ENCODE measurements at places on chromosomes 5 and 9.
A peak's percentile ranks its signal among the peaks of the same experiment; 100 is the strongest.

DNA sequence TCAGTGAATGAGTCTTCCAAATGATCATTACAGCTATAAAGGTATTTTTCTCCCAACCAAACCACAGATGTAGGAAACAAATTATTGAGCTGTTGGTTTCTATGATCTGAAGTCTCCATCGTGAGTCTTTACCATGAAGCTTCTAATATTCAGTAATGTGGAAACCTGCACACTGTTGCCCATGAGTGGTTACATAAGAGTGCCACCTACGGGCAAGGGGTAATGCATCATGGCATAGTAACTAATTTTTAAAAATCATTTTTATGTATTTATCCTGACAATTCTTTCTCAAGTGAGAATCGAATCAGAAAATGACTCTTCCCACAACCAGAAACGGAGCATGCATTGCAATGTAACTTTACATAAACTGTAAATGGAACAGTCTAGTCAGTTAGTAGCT, 282.5 kb upstream of the SMARCA2 start:
- DNase-seq, result no peak

DNA sequence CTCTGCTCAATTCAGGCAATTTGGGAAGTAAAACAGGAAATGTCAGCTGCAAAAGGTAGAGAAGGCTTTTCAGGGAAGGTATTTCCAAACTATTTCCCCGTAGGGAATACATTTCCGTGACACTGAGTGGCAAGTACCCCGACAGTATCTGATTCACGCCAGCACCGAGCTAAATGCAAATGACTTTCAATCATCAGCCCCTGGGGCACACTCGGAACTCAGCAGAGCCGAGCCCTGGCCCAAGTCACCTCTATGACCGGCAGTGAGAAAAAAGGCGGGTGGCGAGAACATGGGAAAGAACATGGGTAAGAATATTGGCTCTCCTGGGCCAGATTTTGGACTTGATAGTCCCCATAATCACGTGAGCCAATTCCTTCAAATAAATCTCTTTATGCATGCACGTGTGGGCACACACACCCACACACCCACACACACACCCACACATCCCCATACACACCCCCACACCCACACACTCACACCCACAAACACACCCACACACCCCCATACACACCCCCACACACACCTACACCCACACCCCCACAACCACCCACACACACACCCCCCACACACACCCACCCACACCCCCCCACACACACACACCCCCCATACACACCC, 43.0 kb downstream of the COL23A1 start:
- no peak for DNase-seq

DNA sequence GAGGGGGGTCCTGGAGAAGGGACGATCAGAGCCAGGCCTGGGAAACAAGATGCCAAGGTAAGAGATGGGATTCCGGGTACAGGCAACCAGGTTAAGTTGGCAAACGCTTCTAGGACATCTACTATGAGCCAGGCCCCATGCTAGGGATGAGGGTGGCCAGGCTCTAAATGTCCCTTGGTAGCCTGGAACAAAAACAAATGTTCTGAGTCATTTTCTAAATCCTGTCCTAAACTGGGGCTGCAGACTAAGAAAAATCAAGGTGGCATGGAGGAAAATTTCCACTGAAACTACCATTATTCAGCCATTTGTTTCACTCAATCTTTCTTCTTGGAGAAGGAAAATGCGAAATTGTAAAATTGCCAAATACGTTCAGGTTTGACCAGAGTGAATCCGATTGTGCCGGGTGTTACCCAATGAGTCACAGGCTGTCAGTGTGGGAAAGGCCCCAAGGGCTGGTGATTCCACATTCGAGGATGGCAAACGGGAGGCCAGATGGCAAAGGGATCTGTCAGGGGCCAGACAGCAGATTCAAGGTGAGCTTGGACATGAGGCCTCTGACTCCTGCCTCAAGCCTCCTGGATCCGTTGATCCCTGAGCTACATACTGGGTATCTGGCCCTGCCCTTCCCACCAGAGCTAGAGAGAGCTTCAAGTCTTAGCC, 57.6 kb downstream of the PAX5 start:
- DNase-seq, result no peak

- DNase-seq, result no peak
These were observed 335.3 kb upstream of the ADAMTS16 start for GRCh38 chr5:4804691-4805360.

- DNase-seq, result no peak
These were observed 46.3 kb upstream of the JMY start for GRCh38 chr5:79189439-79190234.

DNA sequence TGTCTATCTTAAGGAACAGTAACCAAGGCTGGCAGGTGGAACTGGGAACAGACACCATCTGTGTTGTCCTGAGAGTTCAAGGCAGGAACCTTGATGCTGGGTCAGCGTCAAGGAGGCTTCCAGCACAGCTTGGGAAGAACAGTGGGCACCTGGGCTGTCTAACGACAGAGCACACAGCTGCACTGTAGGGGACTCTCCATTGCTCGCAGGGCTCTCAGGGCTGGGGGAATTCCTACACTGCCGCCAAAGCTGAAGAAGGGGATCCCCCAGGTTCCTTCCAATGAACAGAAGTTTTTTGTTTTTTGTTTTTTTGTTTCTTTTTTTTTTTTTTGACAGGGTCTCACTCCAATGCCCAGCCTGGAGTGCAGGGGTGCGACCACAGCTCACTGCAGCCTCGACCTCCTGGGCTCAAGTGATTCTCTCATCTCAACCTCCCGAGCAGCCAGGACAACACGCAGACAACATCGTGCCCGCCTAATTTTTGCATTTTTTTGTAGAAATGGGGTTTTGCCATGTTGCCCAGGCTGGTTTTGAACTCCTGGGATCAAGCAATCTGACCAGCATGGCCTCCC, 81.9 kb downstream of the PTPN3 start:
- no peak for DNase-seq

DNA sequence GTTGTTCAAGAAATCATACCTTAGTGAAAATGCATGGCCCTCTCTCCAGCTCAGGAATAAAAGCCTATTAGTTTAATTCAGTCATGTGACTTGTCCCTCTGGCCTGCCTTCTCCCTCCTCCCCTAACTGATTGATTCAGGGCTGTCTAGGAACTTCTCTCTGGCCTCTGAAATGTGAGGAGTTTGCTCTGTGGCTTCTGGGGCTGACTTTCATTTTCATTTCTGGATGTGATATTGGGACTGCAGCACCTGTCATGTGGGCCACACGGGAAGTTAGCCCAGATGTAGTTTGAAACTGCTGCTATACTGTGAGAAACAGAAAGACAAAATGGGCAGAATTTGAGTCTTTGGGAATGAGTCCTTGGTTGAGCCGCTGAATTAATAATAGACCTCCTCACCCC, 44.8 kb downstream of the PARP8 start:
- peak; percentile 61 for DNase-seq

DNA sequence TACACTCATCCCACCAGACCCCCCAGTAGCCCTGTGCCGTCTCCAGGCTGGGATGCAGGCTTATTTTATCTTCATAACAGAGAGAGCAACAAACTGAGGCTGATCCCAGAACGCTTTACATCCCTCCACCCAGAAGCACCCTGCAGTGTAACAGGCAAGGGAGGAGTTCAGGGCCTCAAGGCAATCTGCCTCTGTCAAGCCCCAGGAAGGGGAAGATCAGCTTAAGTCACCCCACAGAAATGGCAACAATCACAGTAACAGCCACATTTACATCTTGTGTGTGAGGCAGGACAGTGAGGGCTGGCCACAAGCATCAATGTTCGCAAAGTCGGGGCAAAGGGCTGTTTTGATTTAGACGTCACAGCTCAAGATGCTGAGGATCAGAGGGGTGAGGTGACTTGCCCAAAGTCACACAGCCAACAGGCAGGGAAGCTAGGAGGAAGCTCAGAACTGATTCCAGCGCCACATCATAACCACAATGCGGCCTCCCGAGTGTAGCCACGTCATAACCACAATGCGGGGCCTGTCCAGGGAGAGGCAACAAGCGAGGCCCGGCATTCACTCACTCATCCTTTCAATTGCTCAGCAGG, 14.4 kb downstream of the STK10 start:
- peak; percentile 69 for DNase-seq

DNA sequence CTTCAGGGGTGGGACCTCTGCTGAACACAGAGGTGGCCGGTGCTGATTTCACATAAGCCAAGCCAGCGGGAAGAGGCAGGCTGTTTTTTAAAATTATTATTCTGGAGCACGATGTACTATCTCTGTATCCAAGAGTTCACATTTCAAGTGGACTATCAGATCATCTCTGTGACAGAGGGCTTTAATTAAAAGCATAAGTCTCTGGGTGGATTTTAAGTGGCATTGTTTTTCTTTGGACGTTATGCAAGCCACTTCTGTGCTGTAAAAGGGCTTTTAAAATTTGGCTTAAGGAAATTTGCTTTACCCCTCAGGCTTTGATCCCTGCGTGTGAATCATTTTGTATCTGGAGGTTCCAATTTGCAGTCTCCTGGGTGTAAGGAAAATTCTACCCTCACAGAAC, 124.7 kb downstream of the PALM2AKAP2 start:
- no peak for DNase-seq

DNA sequence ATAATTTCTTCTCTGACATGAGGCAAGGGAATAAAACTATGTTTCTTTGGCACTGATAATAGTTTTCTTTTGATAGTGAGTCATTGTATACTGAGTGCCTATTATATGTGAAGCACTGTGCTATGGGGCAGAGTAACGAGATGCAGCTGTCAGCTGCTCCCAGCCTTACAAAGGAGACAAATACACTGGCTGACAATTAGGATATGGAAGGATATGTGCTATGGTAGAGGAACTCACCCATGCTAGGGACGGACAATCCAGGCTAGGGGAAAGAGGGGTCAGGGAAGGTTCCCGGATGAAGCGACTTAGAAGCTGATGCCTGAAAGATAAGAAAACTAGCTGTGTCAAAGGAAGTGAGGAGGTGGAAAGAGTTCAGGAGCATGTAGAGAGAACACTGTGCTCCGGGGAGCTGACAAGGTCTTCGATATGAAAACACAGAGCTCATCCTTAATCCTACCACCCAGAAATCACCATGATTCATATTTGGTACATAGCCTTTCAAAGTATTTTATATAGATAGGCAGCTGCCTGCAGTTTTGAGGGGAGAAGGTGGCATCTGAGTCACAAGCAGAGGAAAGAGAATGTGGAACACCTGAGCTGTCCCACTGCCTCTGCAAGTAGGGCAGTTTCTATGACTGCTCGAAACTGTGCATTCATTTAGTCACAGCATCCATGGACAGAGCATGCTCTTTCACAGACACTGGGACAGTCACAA, 12.1 kb downstream of the BSPRY start:
- DNase-seq, result no peak

- DNase-seq, result no peak
These were observed 542.1 kb downstream of the BNC2 start for GRCh38 chr9:16328349-16328748.
